ENCODE measurements at places on chromosomes 4 and X.

- DNase-seq: no peak
Measured at GRCh38 chr4:108168160-108168670, 517 bp downstream of the LEF1 start.

DNA sequence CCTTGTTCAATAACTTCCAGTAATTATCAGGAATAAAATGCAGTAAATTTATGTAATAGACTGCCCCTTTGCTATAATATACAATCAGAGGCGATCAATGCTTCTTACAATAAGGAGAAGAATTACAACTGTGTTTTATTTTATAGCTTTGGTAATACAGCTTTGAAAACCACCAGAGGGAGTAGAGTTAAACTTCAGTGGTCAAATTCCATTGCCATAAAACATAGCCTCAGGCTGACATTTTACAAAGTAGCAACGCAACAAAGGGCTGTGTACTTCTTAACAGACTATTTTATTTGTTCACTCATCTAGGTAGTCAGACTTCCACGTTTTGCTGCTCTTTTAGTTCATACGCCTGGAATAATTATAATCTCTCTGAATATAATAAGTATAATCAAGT is 58.5 kb downstream of the TEX13C start:
- DNase-seq: no peak

DNA sequence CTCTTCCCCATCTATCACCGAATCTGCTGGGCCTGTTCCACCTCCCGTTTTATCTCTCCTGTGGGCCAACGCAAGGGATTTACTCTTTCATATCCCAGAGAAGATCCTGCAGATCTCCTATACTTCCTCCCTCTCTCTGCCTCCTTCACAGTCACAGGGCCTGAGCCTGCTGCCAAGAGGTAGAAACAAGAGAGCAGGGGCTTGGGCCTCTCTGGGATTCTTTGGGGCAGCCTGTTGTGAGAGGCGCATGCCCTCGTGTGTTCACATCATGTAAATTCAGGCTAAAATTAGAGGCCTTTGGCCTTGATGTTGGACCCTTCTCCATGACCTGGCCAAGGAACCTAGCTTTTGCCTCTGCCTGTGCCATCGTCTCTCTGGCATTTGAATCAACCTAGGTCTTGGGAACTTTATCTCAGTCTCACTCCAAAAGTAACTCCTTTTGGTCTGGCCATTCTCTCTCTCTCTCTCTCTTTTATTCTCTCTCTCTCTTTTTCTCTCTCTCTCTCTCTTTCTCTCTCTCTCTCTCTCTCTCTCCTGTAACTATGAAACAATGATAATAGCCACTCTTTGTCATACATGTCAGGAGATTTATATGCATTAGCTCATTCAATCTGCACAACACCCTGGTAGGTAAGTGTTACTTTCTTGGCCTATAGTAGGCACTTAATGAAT is 20.0 kb upstream of the EFNB1 start:
- DNase-seq: no peak

GRCh38 chr4:71550220-71551165 is 211.7 kb downstream of the SLC4A4 start:
- DNase-seq: no peak

GRCh38 chr4:89700766-89701423 is 136.1 kb downstream of the SNCA start:
- no peak for DNase-seq

GRCh38 chrX:129654652-129655546 is at the start of gene APLN:
Gene APLN, minus strand, starts transcription at chrX:129654956. Its CDS starts 326 bp downstream, at chrX:129654630.
- peak; percentile 1 for DNase-seq

GRCh38 chr4:159455675-159456237 is 352.9 kb downstream of the RAPGEF2 start:
- no peak for DNase-seq

DNA sequence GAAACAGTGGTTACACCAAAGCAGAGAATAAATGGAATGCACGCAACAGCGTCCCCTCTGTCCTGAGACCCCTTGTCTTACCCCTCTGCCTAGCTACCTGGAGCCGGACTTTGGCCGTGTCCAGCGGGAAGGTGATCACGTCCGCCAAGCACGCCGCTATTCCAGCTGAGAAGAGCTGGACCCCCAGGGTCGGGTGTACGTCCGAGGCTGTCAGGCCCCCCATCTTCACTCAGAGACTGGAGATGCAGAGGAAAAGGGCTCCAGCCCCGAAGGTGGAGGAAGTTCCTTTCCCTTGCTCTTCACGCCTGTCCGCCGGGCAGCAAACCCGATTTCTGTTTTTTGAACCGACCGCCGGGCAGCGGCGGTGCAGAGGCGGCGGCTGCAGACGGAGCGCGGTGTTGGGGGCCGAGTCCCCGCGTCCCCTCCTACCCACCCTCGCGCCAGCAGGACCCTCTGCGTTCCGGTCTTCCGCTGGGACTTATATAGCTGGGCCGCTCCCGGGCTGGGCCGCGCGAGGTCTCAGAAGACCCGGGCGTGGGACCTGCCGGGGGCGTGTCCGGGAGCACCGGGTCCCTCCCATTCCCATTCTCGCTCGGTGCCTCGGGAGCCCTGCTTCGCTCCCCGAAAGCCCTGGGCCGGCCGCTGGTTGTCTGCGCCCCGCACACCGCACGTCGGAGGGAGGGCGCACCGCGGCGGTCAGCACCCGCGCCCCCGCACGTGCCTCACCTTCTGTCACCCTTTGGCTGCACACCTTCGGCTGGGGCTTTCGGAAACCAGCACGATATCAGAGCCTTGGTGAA is at the start of gene UCP1:
TSS of gene UCP1 (minus strand) at position 455 of the 800 bp plus-strand sequence. CDS start at position 223, 232 bp downstream.
- no peak for DNase-seq

GRCh38 chr4:17275836-17276235 is 236.1 kb downstream of the QDPR start:
- no peak for DNase-seq

DNA sequence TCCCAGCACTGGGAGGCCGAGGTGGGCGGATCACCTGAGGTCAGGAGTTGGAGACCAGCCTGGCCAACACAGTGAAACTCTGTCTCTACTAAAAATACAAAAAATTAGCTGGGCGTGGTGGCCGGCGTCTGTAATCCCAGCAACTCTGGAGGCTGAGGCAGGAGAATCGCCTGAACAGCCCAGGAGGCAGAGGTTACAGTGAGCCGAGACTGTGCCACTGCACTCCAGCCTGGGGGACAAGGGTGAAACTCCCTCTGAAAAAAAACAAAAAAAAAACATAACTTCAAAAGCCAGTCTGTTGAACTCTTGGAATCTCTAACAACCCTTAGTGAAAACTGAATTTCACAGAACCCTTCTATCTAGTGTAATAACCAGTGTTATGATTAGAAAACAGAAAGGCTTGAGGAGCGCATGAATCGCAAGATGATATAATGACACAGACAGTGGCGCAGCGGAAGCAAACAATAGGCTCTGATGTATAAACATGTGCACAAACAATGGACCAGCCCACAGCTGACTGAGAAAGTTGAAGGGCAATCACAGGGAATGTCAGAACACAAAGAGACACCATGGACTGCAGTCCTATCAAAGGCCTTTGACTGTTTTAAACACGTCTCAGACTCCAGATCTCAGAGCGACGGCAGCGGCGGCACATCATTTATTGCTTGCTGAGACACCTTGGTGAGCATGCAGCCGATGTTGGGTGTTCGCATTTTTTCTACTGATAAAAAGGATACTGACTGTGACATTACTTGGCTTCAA is 81.6 kb downstream of the NSUN7 start:
- no peak for DNase-seq

DNA sequence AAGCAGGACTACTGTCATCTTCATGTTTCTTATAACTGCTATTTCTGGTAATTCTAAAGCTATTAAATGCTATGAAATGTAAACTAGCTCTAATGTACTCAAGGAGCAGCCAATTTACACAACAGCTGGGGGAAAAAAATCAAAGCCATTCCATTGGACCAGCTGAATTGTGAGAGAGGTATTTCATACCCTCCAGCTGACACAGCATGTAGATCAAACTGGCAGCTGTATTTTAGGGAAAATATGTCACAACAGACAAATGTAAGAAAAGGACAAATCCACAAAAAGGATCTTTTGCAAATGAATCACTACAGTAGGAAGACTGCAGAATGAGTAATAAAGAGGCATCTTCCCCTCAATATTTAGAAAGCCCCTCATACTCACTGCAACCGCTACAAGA is 65.2 kb upstream of the FAM47B start:
- no peak for DNase-seq

- peak; percentile 15 for DNase-seq
Measured at GRCh38 chrX:80812176-80812575, 2.5 kb upstream of the BRWD3 start.

GRCh38 chrX:13372203-13372980 is 52.5 kb upstream of the ATXN3L start:
- no peak for DNase-seq

- no peak for DNase-seq
Measured at GRCh38 chr4:69078852-69079251, 17.4 kb upstream of the UGT2B7 start.

DNA sequence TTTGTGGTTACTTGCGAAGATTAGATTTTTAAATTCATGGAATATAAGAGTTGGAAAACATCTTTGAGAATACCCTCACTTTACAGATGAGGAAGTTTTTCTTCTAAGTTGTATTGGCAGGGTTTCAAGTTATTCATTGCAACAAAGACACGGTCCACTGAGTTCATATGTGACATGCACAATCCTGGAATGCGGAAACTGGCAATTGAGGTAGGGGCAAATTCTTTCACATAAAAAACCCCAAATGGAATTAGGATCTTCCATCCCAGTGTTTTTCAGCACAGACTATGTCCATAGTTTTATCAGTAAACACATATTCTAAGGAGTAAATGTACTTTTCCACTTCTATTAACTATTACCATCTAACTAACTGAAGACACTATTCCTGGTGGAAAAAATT is 81.8 kb upstream of the NAP1L5 start:
- no peak for DNase-seq

DNA sequence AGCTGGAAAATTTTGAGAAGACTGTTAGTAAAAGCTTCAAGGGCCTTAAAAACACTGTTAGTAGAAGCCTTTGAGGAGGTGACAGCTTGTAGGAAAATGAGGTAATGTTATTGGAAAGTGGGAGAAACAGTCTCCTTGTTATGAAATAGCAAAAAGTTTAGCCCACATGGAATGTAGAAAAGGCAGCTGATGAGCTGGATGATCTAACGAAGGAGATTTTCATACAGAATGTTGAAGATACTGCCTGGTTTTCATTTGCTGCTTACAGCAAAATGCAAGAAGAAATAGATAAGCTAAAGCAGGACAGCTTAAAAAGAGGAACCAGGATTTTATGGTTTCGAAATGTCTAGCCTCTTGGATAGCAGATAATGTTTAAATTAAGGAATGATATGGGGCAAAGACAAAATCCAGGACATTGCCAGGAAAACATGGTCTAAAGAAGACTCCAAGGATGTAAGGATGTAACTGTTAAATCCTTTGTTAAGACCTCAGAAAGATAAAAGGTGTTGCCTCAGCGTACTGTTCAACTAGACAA is 10.2 kb upstream of the STBD1 start:
- DNase-seq: no peak

GRCh38 chr4:1445716-1446445 is 39.6 kb upstream of the NKX1-1 start:
- DNase-seq: no peak

- DNase-seq: no peak
Measured at GRCh38 chr4:63371001-63371400, 1038.2 kb downstream of the TECRL start.
